ENCODE measurements at places on chromosomes 13 and 19. TPM values are rescaled to one million over a fixed set of nuclear protein-coding genes. Genes with fewer than 3 reads are reported as not detected.

The CYP2A7 gene
- 0.21 TPM for total RNA-seq

- no peak overlapping the region for H3K27ac ChIP-seq
- H3K4me1 ChIP-seq, result peaks cover 22% of the 10 kb centered on the region
- peaks cover 65% of the 10 kb centered on the region for H3K27me3 ChIP-seq
- DNase-seq, result peak; percentile 12
- no peak overlapping the region for H3K4me3 ChIP-seq
Observed at GRCh38 chr19:50309396-50310125, 19.6 kb downstream of the KCNC3 start.

- no peak overlapping the region for H3K27ac ChIP-seq
- peaks cover 14% of the 10 kb centered on the region for H3K4me1 ChIP-seq
- H3K27me3 ChIP-seq, result peaks cover 100% of the 10 kb centered on the region
- no peak overlapping the region for H3K4me3 ChIP-seq
- DNase-seq, result no peak
- H3K36me3 ChIP-seq, result 0 out of 2 replicates have a peak, but pooled peaks cover 2% of the 10 kb centered on the region
Observed at GRCh38 chr19:18791315-18791678, 192 bp upstream of the COMP start.

DNA sequence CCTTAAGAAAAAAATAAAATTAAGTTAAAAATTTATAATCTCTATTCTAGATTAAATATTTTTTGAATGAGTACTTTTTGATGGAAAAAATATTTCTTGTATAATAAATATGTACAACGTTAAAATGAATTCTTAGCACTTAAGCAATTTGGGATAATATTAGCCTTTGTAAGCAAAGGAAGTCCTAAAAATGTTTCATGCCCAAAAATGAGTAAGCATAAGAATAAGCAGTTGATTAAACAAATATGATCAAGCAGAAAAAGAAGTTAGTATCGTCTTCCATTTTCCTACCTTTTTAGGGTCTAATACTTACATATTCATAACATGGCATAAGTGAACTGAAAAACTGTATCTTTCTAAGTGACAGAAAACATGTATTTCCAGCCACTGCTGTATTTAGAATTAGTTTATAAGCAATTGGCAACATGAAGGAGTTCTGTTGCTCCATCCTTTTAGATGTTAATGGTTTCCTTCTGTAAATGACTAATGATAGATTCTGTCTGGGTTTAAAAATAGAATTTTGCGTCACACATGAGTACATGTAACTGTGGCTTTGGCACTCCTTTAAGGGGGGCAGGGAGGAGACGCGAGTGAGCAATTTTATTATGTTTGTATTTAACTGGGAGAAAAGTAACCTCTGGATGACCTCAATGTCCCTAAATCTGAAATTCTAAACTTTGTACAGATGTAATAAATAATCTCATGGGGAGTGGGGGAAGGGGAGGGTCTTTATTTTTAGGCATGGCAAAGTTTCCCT is 237.4 kb downstream of the RGCC start:
- no peaks in the 10 kb centered on the region for H3K36me3 ChIP-seq
- H3K27ac ChIP-seq, result 0 out of 2 replicates have a peak overlapping the region, but pooled peaks have one; percentile 59
- H3K27me3 ChIP-seq, result no peaks in the 10 kb centered on the region
- H3K4me3 ChIP-seq, result no peak overlapping the region
- no peak for DNase-seq

The LRRC25 gene
- total RNA-seq, result 0.18 TPM

Measured in WTC11 (cell line).